CD4-positive, alpha-beta memory T cell (primary cell): ENCODE measurements at places on chromosomes 1 and 21. TPM values are rescaled to one million over a fixed set of nuclear protein-coding genes. Genes with fewer than 3 reads are reported as not detected.

The DPT gene
- not detected for polyA plus RNA-seq

The PRRX1 gene
- polyA plus RNA-seq: not detected

The CELF3 gene
- not detected for polyA plus RNA-seq

The CAMSAP2 gene
- polyA plus RNA-seq: 1.1 TPM

The TSPEAR gene
- polyA plus RNA-seq: 0.07 TPM

The TRIM67 gene
- polyA plus RNA-seq: not detected

The FCRL4 gene
- not detected for polyA plus RNA-seq

The CCDC17 gene
- 0.25 TPM for polyA plus RNA-seq

The CELA3B gene
- polyA plus RNA-seq: not detected

The IPO13 gene
- 7.5 TPM for polyA plus RNA-seq

The SON gene
- 639 TPM for polyA plus RNA-seq
